Umbilical cord (tissue), 2 donors: ENCODE measurements at places on chromosomes 4 and X. TPM values are rescaled to one million over a fixed set of nuclear protein-coding genes. Genes with fewer than 3 reads are reported as not detected.

- peak; percentile 97 for DNase-seq
These were observed at the start of gene APEX2 for GRCh38 chrX:54999717-55000598. APEX2 (plus strand) TSS chrX:55000363; CDS start chrX:55000423, 60 bp downstream.

DNA sequence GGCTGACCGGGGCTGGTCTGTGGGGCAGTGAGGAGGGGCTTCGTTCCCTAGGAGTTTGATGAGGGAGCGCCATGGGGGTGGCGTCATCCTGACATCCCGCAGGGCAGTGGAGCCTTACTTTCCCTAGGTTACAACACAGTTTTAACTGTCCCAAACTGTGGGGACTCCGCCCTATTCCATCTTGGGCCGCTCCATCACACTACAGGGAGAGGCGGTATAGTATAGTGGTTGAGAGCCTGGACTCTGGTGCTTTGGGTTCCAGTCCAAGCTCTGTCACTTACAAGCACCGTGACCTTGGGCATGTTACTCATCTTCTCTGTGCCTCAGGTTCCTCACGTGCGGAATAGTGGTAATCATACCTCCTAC is 44.2 kb downstream of the ZNF185 start:
- no peak for DNase-seq

DNA sequence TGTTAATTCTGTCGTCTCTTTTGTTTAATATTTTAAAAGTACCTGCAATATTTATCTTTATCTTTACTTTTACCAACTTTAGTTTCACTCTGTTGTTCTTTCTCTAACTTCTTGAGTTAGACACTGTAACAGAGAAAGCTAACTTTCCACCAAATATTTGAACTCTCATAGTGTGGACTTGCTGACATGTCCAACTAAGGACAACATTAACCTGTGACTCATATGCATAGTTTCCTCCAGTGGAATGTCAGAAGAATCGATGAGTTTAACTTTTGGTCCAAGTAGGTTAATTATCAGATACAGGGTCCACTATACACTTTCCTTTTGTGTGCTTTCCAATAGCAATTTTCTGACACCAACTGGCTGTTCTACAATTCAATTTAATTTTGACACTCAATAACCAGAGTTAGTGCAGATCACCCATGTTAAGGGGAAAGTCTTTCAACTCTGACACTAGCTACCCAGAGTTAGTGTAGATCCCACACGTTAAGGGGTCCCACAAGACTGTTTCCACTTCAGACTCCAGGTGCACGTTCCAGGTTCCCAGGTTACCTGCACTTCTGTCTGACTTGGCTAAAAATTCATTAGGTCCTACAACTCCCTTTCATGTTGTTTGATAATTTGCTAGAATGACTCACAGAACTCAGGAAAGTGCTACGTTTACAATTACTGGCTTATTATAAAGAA is 559.0 kb upstream of the AMOT start:
- no peak for DNase-seq

GRCh38 chr4:4456351-4456750 is 69.4 kb downstream of the NSG1 start:
- DNase-seq, result no peak

- DNase-seq, result peak; percentile 98
These were observed 937.1 kb downstream of the CCSER1 start for GRCh38 chr4:91064157-91064853.

GRCh38 chr4:88409206-88409605 is 30.6 kb downstream of the HERC6 start:
- no peak for DNase-seq

DNA sequence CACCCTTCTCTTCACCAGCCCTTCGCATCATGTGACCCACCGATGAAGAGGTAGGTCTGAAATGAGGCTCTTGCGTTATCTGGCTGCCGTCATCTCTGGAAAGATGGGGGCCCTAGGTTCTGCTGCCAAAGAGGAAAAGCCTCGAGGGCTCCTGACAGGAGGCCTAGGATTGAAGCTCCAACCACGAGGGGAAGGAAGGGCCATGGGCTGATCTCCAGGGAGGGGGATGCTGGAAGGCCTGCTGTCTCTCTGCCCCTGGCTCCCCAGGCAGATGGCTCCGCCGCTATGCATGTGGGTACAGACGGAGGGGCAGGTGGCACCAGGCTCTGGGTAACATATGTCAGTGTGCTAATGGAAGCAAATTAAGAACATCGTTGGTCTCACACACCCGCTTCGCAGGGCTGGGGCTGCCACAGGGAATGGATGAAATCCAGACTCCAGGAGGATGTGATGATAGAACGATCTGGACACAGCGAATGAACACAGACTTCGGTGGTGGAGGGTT is 44.9 kb downstream of the AFAP1 start:
- peak; percentile 54 for DNase-seq

GRCh38 chr4:138111462-138112000 is 130.6 kb downstream of the SLC7A11 start:
- no peak for DNase-seq

DNA sequence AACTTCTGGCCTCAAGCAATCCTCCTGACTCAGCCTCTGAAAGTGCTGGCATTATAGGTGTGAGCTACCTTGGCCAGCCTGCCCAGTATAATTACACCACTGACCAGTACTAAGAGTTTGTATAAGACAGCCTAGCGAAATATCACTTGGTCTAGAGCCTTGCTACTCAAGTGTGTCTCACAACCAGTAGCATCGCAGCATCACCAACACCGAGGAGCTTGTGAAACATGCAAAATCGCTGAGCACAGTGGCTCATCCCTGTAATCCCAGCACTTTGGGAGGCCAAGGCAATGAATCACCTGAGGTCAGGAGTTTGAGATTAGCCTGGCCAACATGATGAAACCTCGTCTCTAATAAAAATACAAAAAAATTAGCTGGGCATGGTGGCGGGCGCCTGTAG is 102.0 kb upstream of the GATB start:
- DNase-seq, result no peak

DNA sequence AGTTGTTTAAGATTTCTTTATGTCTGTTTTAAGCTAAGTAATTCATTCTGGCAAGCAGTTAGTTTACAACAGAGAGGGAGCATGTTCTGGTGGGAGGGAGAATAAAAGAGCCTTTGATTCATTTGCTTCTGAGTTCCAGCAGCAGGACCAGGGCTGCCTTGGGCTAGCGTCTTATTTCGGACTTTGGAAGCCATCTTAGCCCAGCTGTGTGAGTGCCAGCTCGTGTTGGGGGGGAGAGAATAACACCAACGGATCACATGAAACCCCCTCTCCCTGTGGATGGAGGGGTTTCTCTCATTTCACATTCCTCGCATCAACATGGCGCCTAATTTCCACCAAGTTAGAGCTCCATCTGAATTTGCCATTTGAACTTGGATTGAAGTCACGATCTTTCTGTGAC is 7.4 kb downstream of the GAB1 start:
- no peak for DNase-seq

DNA sequence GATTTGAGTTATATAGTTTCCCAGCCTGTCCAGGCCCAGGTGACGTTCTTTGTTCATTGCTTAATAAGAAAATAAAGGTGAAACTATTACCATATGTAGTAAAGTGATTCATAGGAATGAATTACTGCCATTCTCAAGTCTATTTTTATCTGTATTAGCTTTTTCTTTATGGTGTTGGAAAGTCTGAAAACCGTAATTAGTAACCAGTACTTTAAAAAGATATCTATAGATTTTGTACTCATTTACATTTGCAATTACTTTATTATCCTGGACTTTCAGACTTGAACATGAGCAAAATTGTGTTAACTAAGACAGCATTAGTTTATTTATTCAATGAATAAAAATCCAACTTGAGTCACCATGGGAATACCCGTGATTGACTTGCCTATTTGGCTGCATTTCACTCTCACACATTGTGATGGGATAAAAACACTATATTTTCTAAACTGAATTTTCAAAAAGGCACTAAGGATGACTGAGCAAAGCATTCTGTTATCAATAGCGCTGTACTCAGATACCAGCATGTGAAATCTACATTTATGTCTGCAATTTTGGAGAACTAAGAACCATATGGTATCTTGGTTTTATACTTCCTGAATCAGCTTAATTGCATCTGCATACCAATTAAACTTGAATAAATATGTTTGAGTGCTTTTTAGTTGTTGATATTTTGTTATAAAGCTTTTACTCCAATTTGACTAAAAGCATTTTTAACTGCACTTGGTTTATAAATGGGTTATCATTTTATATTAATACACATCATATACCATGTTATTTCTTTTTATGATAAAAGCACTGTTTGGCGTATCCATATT is 154.6 kb downstream of the CCSER1 start:
- DNase-seq, result no peak

DNA sequence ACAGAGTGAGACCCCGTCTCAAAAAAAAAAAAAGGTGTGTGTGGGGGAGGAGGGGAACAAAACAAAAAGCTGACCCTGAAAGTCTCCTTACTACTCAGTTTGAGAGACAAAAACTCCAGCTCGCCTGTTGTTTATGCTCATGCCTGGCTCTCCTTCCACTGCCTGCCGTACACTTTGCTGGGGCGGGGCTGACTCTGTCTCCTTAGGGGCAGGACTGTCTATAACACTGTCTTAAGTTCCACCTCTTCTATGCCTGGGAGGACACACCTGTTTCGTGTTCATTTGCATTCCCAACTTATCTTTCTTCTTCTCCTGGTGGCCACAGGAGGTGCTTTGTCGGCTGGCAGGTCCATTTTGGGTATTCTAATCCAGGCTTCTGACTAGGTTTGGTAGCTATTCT is 81.4 kb downstream of the MTNR1A start:
- no peak for DNase-seq

DNA sequence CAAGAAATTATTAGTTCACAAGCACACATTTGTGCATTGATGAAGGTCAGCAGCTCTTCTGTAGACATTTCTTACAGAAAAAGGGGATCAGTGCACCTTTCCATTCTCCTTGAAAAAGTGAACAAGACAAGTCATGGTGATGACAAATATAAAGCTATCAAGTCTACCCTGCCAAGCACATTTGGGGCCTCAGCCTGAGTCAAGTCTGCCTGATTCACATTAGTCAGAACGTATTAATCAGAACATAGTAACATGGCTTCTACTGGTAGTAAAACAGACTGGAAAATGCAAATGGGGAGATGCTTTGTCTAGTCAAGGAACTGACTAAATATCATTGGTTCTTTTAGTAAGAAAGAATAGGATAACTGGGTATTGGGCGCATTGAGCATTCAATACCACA is 2305.1 kb downstream of the PCDH7 start:
- no peak for DNase-seq

DNA sequence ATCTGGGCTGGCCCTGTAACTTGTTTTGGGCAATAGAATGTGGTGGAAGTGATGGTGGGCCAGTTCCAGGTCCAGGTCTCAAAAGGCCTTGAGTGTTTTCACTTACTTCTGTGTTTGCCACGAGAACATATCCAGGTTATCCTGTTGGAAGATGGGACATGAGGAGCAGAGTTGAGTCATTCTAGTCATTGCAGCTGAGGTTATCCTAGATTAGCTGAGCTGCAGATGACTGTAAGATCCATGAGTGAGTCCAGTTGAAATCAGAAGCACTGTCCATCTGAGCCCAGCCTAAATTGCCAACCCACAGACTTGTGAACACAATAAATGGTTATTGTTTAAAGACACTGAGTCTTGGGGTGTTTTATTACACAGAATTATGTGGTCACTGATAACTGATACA is 45.3 kb upstream of the RPS6KA3 start:
- DNase-seq, result no peak

- DNase-seq, result no peak
These were observed 144.3 kb upstream of the STX18 start for GRCh38 chr4:4685810-4686795.

DNA sequence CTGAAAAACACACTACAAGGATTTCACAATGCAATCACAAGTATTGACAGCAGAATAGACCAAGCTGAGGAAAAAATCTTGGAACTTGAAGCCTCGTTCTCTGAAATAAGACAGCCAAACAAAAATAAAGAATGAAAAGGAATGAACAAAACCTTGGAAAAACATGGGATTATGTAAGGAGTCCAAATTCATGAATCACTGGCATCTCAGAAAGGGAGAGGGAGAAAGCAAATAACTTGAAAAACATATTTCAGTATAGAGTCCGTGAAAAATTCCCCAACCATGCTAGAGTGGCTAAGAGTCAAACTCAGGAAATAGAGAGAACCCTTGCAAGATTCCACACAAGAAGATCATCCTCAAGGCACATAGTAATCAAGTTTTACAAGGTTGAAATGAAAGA is 178.5 kb upstream of the CTSO start:
- no peak for DNase-seq

- DNase-seq, result no peak
These were observed 90.0 kb downstream of the KDM6A start for GRCh38 chrX:44962944-44963343.

DNA sequence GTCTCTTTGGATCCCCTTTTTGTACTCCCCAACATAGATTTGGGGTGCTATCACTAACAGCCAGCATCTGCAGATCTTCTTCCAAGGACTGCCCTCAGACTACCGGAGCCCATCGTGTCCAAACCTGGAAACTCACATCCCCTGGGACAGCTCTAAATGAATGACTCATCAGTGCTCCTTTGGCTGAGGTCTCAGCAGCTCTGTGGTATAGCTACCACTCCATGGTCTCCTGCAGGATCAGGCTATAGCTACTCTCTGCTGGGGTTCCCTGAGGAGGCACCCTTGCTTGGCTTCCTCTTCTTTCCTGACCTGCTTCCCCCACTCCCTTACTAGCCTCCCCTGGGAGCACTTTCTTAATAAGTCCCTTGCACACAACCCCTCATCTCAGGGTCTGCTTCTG is 97.5 kb upstream of the PRPS2 start:
- no peak for DNase-seq

GRCh38 chr4:7043284-7044136 is at the start of gene TADA2B:
TADA2B (plus strand) TSS chr4:7043372; CDS start chr4:7043580, 208 bp downstream.
- DNase-seq, result peak; percentile 32

DNA sequence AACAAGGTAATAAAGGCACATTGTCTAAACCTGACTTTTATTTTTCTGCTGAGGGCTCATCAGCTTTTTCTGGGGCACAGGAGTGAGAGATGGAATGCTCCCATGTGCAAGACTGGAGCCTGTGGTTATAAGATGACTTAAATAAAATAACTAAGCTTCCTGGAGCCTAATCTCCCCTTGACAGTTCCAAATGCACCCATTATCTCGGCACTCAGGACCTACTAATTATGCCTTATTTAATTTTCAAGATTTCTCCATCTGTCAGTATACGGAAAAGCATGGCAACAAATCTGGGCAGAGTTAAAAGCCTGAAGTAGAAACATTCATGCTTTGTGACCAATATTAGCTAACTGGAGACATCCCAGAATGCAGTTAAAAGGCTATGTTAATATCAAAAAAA is 416.7 kb upstream of the TEX13C start:
- no peak for DNase-seq

ADGRG2 gene
- total RNA-seq, result 1.9 TPM

CSAG1 gene
- total RNA-seq, result 2.6 TPM

ITGB1BP2 gene
- 33.2 TPM for total RNA-seq

CCDC158 gene
- 2.9 TPM for total RNA-seq

CLNK gene
- 2.4 TPM for total RNA-seq

PLXNA3 gene
- total RNA-seq, result 10.1 TPM

VCX3A gene
- not detected for total RNA-seq

RADX gene
- total RNA-seq, result 6.7 TPM

ALB gene
- total RNA-seq, result 7.0 TPM

HSFX1 gene
- 3.9 TPM for total RNA-seq

RNF212 gene
- 9.1 TPM for total RNA-seq

DNAAF6 gene
- total RNA-seq, result 0.48 TPM
